ENCODE measurements at places on chromosomes 6 and 20. TPM values are rescaled to one million over a fixed set of nuclear protein-coding genes. Genes with fewer than 3 reads are reported as not detected.
A peak's percentile ranks its signal among the peaks of the same experiment; 100 is the strongest.

GRCh38 chr6:67952948-67953347, 682.1 kb upstream of the ADGRB3 start:
- no peak for DNase-seq

GRCh38 chr6:82015526-82015925, 232.0 kb downstream of the IBTK start:
- peak; percentile 41 for DNase-seq

- DNase-seq: peak; percentile 9
Observed at GRCh38 chr6:1608222-1609040, 1.3 kb upstream of the FOXC1 start.

GRCh38 chr6:143221698-143222097, 161.0 kb downstream of the AIG1 start:
- no peak for DNase-seq

- DNase-seq: no peak
Observed at GRCh38 chr6:122676146-122676545, 65.9 kb downstream of the PKIB start.

DNA sequence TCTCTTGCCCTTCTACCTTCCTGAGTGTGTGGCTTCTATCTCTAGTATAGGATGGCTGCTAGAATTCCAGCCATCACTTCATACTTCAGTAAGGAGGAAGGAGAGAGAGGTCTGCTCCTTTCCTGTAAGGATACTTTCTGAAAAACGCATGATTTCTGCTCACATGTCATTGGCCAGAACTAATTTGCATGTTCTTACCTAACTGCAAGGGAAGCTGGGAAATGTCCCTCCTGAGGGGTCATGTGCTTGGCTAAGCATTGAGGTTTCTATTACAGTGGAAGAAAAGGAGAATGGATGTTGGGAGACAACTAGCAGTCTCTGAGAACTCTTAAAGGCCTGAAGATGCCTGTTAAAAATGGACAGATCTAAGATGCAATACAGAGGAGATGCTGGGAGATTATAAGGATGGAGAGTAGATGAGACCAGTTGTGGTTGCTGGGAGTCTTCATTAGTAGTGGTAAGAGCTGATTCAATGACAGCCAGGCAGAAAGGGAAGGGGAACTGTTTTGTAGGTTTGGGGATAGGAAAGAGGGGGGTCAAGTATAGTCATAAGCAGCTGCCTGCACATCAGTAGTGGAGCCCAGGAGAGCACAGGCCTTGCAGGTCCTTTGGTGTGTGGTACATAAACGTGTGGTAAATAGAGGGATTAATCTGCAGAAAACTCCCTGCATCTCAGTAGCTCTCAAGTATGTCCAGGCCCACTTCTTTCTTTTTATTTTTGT, 20.2 kb downstream of the CDS2 start:
- DNase-seq: no peak

- peak; percentile 52 for DNase-seq
Observed at GRCh38 chr6:39980839-39981580, 46.7 kb upstream of the MOCS1 start.

DNA sequence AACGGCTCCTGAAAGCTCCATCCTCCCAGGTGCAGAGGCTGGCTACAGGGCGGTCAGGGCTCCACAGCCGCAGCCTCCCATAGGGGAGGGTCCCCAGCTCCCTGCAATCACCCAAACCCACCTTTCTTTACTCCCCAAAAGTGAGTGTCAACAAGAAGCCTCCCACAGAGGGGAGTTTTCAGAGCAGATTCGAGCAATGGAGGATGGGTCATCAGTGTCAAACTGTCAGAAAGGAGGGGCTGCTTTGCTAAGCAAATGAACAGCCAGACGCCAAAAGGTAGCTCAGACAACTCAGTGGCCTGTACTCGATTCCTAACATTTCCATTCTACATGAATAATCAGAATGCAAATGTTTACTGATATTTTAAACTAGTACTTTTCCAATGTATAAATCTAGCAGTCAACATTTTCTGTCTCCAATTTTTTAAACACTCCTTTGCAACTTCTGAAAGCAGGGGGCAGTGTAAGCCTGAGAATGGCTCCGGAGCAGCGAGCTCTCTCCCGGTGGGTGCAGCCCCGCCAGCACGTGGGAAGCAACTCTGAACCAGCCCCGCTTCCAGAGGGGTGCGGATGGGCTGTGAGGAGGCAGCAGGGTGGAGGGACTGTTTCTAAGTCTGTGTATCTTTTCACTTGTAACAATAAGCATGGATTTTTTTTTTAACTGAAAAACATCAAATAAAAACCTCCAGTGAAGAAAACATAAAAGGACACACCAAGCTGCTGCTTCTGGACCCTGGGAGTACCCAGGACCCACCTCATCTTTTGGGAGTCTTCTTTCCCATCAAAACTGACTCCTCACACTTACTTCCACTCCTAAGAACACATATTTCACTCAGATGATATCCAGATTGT, 54.9 kb downstream of the TAF4 start:
- DNase-seq: peak; percentile 75

DNA sequence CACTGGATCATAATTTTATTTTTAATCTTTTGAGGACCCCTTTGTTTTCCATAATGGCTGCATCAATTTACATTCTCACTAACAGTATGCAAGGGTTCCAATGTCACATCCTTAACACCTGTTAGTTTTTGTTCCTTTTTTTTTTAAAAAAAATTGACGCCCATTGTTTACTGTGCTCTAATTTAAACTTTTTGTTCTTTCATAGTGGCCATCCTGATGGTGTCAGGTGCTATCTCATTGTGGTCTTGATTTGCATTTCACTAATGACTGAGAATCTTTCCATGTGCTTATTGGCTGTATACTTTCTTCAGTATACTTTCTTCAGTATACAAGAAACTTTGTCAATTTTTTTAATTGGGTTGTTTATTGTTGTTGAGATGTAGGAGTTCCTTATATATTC, 347.0 kb downstream of the RNGTT start:
- no peak for DNase-seq

- DNase-seq: peak; percentile 19
Observed at GRCh38 chr6:87670707-87671106, 31.3 kb downstream of the AKIRIN2 start.

GRCh38 chr6:82866446-82866845, 199.2 kb downstream of the UBE3D start:
- DNase-seq: peak; percentile 15

The MYH7B gene
- total RNA-seq: 0.17 TPM

The BEND3 gene
- 3.5 TPM for total RNA-seq

The FOXA2 gene
- not detected for total RNA-seq

The IER3 gene
- total RNA-seq: 74.4 TPM

The PLEKHG1 gene
- total RNA-seq: 42.3 TPM

The C20orf202 gene
- not detected for total RNA-seq

The MUC22 gene
- not detected for total RNA-seq

The SRMS gene
- total RNA-seq: not detected
